Mesenchymal stem cell (in vitro differentiated cells and primary cell): ENCODE measurements at places on chromosomes 3 and 15.
A peak's percentile ranks its signal among the peaks of the same experiment; 100 is the strongest.

DNA sequence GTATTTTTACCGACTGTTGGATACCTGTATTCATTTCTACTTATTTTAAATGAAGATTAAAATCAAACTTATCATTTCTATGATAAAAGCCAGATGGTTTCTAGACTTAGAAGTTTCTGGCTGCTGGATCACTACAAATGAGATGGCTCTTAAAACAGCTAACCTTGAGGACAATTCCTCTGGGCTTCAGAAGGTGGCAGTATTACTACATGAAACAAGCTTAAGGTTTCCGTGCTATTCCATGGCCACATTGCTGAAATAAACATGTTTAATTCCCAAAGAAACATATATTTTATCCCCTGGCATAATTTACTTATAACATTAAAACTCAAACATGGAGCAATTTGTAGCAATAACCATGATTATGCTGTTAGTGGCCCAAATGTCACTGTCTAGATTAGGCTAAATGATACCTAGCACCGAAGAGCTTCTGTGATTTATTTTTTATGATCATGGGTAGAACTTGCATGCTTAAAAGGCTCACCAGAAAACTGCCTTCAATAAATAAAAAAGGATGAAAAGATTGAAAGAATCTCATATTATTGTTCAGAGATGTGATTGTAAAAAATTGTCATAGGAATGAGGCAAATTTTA, 204.0 kb upstream of the NANOGP8 start:
- H3K4me3 ChIP-seq = no peak overlapping the region
- no peaks in the 10 kb centered on the region for H3K36me3 ChIP-seq
- DNase-seq = peak; percentile 76

DNA sequence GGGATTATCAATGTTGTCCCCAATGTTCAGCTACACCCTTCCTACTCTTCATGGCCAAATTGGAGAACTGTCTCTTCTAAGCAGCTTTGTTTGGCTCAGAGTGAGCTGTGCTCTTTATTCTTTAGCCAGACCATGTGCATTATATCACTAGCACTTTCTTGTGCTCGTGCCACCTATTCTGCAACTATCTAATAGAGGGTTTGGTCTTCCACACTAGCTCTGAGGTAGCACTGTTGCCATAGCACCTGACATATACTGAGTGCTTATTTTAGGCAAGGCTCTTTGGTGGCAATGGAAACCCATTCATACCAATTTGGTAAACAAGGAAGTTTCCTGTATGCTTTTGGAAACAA, 394.3 kb upstream of the C2CD4B start:
- H3K27me3 ChIP-seq = no peaks in the 10 kb centered on the region
- no peak for DNase-seq
- peak overlapping the region; percentile 65 for H3K4me3 ChIP-seq
- peaks cover 6% of the 10 kb centered on the region for H3K36me3 ChIP-seq

DNA sequence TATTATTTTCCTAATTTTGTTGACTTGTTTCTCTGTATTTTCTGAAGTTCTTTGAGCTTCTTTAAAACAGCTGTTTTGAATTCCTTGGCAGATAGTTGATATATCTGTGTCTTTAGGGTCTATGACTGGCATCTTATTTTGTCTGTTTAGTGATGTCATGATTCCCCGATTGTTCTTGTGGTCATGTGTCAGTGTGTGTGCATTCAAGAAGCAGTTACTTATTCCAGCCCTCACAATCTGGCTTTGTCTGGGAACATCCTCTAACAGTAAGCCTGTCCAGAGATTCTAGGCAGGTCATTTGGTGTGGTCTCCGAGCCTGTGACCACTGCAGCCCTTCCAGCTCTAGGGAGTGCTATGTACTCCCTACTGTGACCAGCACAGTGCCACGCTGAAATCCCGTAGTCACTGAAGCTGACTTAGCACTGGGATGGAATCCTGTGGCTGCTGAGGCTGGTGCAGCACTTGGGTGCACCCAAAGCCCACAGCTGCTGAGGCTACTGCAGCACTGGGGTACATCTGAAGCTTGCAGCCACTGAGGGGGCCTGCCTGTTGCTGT, 6.7 kb downstream of the LNP1 start:
- H3K4me3 ChIP-seq = no peak overlapping the region
- H3K27ac ChIP-seq = no peak overlapping the region
- H3K36me3 ChIP-seq = peaks cover 7% of the 10 kb centered on the region
- H3K27me3 ChIP-seq = no peaks in the 10 kb centered on the region

DNA sequence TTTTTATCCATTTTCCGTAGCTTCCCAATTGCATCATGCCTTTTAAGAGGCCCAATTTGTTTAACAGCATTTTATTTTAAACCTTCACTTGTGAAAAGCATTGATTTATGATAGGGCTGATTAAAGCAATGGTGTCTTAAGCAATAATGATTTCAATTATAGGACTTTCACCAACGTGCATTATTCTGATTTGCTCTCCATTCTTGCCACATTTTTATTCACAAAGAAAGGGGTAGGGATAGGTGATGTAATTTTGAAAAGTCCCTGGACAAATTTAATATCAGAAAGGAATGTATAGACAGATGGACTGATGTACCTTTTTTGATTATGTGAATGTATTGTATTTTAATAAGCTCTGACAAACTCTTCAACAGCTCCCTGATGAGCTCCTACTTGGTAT, 37.9 kb upstream of the NR2F2 start:
- H3K4me1 ChIP-seq = peaks cover 3% of the 10 kb centered on the region
- H3K27me3 ChIP-seq = no peaks in the 10 kb centered on the region
- no peak overlapping the region for H3K4me3 ChIP-seq
- DNase-seq = no peak
- no peak overlapping the region for H3K27ac ChIP-seq

GRCh38 chr3:177595530-177596188, 398.4 kb upstream of the TBL1XR1 start:
- DNase-seq = no peak
- peaks cover 7% of the 10 kb centered on the region for H3K4me1 ChIP-seq
- no peaks in the 10 kb centered on the region for H3K36me3 ChIP-seq
- no peak overlapping the region for H3K27ac ChIP-seq
- H3K4me3 ChIP-seq = no peak overlapping the region

- DNase-seq = no peak
- peaks cover 1% of the 10 kb centered on the region for H3K4me1 ChIP-seq
- H3K36me3 ChIP-seq = no peaks in the 10 kb centered on the region
- no peak overlapping the region for H3K4me3 ChIP-seq
Measured at GRCh38 chr3:116048991-116049390, 396.3 kb downstream of the LSAMP start.

DNA sequence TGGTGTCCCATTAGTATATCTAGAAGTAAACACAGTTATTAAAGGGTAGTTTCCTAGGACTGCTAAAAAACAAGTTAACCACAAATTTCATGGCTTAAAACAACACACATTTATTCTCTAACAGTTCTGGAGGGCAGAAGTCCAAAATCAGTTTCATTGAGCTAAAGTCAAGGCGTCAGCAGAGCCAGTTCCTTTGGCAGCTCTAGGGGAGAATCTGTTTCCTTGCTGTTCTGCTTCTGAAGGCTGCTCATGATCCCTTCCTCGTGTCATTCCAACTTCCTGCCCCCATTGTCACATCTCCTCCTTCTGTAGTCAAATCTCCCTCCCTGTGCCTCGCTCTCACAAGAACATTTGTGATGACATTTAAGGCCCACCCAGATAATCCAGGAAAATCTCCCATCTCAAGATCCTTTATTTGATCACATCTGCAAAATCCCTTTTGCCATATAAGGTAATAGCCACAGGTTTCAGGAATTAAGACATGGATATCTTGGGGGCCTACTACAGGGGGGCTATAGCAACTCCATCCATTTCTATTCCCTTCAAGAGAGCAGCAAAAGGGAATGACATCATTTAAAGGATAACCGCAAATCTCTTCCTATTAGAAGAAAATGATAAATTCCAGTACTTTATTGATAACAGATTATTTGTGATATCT, 50.1 kb downstream of the GPR176 start:
- peaks cover 4% of the 10 kb centered on the region for H3K36me3 ChIP-seq
- DNase-seq = no peak
- no peak overlapping the region for H3K27ac ChIP-seq
- H3K4me1 ChIP-seq = no peaks in the 10 kb centered on the region
- no peaks in the 10 kb centered on the region for H3K27me3 ChIP-seq

DNA sequence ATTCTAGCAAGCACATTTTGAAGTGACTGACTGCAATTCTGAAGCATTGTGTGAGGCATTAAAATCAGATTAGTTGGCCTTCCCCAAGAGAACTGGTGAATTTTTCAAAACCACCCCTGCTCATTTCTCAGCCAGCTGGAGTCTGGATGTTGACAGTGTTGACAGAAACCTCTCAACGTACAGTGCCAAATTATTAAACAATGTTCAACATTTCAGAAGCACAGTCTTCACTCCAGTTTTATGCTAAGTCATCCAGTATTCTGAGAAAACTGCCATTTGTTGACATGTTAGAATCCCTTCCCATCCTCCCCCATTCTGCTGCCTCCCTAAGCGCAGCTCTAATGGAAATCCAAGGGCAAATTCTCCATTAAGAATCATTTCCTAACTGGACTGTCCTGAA, 369.3 kb upstream of the TRIM42 start:
- no peak overlapping the region for H3K27ac ChIP-seq
- no peaks in the 10 kb centered on the region for H3K27me3 ChIP-seq
- no peaks in the 10 kb centered on the region for H3K36me3 ChIP-seq
- peaks cover 1% of the 10 kb centered on the region for H3K4me1 ChIP-seq
- DNase-seq = no peak

DNA sequence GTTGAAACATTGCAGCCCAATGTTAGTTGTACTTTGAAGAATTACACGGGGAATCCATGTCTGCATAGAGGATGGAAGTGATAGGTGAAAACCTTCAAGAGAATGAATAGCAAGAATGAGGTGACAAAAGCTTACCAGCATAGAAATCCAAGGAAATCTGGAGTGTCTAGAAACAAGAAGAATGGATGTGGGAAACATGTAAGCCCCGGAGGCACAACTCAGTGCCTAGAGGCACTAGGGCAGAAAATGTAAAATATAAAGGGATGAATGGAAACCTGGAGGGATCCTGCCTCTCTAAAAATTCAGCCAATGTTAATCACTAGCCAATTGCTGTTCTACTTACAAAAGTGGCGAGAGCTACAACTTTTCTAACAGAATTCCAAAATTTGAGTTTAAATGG, 619.0 kb downstream of the TBL1XR1 start:
- H3K27me3 ChIP-seq = no peaks in the 10 kb centered on the region
- H3K4me3 ChIP-seq = no peak overlapping the region
- no peaks in the 10 kb centered on the region for H3K36me3 ChIP-seq
- DNase-seq = no peak
- no peaks in the 10 kb centered on the region for H3K4me1 ChIP-seq
- H3K27ac ChIP-seq = no peak overlapping the region

- H3K27me3 ChIP-seq = no peaks in the 10 kb centered on the region
- H3K4me1 ChIP-seq = no peaks in the 10 kb centered on the region
- no peak overlapping the region for H3K27ac ChIP-seq
- no peak for DNase-seq
- peaks cover 62% of the 10 kb centered on the region for H3K36me3 ChIP-seq
- H3K4me3 ChIP-seq = no peak overlapping the region
Measured at GRCh38 chr3:123111640-123112039, 44.8 kb downstream of the PDIA5 start.

DNA sequence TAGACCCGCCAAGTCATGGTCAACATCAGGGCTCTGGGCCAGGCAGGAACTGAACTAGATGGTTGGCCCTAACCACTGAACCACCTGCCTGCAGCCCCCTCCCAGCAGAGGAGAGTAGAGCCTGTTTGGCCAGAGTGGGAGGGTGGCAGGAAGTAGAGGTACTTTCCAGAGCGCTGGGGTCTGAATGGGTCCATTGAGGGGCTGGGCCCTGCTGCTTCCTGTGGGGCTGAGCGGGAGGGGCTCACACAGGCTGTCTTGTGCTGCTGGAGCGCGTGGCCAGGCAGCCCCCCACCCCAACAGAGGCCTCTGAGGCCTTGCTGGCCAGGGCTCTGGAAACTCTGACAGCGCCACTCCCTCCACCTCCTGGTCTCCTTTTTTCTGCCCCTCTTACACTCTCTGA, 17.4 kb downstream of the CSPG4 start:
- H3K27me3 ChIP-seq = no peaks in the 10 kb centered on the region
- DNase-seq = no peak
- H3K27ac ChIP-seq = peak overlapping the region; percentile 82
- H3K4me1 ChIP-seq = peaks cover 41% of the 10 kb centered on the region
- H3K4me3 ChIP-seq = no peak overlapping the region

DNA sequence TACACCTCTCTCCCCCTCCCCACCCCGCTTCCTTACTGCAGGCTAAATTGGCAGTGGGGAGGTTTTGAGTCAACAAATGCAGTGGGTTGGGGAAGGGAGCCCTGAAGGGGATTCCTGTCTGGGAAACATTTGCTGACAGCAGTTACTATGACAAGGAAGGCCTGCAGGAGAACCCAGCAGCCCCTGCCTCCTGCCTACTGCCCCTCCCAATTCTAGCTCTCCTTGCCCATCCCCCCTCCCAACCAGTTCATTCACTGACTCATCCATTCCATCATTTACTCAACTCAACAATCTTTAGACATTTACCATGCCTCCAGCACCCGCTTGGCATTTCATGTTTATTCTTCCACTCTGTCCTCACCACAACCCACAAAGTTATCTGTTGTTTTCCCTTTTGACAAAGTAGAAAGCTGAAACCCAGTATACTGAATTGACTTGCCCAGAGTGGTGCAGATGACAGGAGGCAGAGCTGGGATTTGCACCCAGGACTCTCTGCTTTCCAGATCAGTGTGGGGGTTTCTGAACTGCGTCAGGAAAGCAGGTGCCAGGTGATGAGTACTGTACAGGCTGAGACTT, 75.0 kb downstream of the MAGEF1 start:
- DNase-seq = peak; percentile 91
- peaks cover 26% of the 10 kb centered on the region for H3K4me1 ChIP-seq
- H3K27me3 ChIP-seq = peaks cover 46% of the 10 kb centered on the region
- H3K27ac ChIP-seq = no peak overlapping the region
- H3K4me3 ChIP-seq = no peak overlapping the region

GRCh38 chr3:45054196-45054857, 28.2 kb downstream of the CLEC3B start:
- no peaks in the 10 kb centered on the region for H3K27me3 ChIP-seq
- H3K36me3 ChIP-seq = no peaks in the 10 kb centered on the region
- DNase-seq = peak; percentile 79
- peak overlapping the region; percentile 98 for H3K27ac ChIP-seq
- peaks cover 12% of the 10 kb centered on the region for H3K4me1 ChIP-seq
